Right renal cortex interstitium (tissue), 3 donors: ENCODE measurements at places on chromosomes 4 and X.

- no peak for DNase-seq
Observed at GRCh38 chr4:158644760-158645159, 26.9 kb downstream of the C4orf46 start.

DNA sequence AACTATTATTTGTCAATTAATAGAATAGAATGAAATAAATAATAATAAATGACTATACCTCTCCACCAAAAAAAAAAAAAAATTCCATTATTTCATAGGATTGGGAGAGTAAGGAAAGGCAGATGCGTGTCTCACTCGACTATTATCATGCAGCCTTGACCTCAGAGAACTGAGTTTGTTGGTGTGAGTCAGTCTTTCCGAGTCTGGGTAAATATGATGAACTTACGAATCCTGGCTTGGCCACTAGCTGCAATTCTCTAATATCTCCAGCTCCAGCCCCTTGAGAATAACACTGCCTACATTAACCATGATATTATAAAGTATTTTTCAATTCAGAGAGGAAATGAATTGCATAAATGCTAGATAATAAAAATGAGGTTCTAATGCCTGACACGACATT is 46.6 kb upstream of the DHX15 start:
- DNase-seq: no peak

GRCh38 chr4:153409924-153410501 is 56.1 kb upstream of the TMEM131L start:
- DNase-seq: no peak

DNA sequence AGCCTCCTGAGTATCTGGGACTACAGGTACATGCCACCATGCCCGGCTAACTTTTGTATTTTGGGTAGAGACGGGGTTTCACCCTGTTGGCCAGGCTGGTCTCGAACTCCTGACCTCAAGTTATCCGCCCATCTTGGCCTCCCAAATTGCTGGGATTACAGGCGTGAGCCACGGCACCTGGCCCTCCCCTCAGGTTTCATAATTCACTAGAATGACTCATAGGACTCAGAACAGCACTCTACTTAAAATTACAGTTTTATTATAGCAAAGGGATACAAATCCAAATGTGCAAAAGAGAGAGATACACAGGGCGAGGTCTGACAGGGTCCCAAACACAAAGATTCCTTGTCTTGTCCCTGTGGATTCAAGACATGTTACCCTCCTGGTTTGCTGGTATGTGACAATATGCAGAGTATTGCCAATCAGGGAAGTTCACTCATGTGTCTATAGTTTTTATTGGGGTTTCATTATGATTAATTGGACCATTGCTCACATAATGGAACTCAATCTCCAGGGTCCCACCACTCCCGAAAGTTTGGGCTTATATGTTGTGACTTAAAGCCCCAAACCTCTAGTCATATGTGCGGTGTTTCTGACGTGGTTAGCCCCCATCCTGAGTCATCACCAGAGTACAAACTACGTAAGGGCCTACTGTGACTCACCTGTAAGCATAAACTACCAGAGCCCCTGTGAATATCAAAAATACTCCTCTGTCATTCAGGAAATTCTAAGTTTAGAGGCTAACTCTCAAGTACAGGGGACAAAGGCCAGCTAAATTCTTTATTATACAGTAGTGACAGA is 5.2 kb downstream of the YIPF6 start:
- no peak for DNase-seq

DNA sequence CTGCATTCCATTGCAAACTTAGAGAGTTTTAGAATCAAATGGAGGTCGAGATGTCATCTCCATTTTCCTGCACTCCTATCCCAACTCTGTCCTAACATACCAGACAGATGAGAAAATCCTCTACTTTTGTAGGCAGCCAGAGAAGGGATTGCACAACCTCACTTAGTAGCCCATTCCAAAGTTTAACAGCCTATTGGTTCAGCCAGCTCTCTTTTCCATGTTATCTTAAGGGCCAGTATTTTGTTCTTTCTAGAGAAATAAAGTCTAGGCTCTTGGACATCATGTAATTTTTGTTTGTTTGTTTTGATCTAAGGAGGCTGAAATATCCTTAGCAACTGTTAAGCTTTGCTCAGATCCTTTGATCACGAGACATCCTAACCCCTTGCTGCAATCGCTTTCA is 173.0 kb downstream of the COX18 start:
- no peak for DNase-seq

- peak; percentile 95 for DNase-seq
Observed at GRCh38 chr4:151099229-151099975, at the start of gene RPS3A. Gene RPS3A (plus strand): TSS chr4:151099628. CDS start chr4:151099653, 25 bp downstream.

DNA sequence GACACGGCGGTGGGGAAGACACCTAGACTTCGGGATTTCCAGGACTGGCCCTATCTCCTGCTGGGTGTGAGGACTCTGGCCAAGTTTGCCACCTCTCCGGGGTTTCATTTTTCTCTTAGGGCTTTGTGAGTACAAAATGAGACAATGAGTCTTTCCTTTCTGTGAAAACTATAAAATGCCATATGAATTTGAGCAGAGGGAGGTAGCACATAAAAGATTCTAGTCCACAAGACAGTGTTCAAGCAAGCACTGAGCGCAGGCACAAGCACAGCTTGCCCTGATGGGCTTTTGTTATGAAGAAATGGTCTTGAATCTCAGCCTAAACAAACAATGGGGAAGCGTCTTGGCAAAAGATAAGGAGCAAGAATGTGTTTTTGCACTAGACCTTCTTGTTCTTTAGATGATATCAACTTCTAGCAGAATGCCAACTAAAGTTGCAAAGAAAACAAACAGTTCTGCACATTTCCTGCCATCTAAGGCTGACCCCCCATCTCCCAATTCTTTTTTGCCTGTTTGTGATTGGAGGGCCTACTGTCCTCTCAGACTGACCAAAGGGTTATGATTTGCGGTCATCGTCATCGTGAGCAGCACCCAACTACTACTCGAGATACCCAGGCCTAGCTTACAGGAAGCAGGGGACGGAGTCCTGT is 73.0 kb upstream of the ZNF518B start:
- DNase-seq: no peak

- peak; percentile 19 for DNase-seq
Observed at GRCh38 chrX:109890910-109891502, 111.9 kb upstream of the TMEM164 start.

DNA sequence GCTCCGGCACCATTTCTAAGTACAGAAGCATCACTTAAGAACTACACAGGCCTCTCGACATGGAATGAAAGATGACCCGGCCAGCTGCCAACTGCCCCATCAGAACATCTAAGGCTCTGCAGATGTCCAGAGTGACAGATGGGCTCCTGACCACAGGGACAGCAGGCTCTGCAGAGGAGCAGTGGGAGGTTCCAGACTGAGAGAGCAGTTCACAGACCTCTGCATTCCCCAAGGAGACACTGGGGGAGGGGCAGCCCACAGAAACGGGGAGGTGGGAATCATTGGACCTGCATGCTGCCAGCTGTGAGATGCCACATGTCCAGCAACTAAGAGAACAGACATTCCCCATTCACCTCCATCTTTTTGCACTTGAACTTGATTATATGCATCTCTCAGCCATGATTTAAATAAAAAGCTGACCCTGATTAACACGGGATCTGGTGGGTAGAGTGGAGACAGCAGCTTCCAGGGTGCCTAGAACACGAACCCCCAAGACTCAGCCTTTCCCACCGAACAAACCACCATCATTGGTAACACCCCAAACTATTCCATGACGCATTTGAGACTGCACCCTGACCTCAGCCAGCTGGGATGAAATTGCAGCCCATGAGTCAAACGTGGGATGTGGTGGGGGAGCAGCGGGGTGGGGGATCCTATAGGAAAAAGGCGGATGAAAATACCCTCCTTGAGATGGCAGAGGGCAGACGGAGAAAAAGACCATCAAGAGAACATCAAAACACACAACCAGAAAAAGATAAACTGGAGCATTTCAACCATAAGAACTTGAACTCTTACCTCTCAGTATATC is 47.2 kb downstream of the AFAP1 start:
- DNase-seq: no peak

DNA sequence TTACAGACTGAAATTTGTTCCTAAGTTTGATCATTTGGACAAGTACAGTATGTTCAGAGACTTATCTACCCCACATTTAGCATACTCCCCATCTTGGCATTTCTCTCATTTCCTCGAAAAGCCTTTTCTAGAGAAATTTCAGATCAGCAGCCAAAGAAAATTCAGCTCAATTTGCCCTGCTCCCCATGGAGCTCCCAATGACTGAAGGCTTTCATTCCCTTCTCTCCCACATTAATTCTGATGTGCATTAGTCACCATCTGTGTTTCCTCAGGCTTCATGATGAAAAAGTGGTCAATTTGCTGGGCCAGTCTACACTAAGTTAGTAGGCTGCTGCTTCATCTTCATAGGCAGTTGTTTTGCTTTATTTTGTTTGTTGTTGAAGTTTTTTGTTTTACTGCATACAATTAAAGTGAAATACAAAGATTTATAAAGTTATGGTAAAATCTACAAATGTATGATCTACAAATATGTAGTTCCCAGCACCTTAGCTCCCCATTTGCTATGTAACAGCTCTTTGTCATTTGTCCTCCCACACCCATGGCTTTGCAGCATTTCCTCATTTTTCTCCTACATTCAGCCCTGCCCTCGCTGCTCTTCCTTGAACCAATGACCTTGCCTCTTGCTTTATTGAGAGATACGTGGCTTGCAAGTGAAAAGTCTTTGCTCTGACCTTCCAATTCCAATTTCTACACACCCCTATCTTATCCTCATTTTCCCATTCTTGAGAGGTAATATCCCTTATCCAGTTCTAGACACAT is 193.9 kb downstream of the ANAPC10 start:
- DNase-seq: no peak

DNA sequence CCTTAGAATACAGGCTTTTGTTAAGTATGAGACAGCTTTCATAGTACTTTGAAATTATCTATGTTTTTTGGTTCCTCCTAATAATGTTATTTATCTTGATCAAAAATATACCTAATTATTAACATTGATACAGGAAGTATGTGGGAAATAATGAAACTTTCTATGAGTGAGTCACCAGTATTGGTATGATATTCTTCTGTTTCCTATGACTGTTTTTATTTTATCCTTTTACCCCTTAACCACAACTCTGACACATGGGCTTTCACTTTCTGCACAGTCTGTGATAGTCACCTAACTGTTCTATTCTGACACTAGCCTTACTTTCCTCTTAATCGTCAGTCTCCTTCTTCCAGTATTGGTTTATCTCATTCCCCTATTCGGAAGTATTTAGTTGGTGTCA is 4.7 kb downstream of the THAP9 start:
- no peak for DNase-seq

DNA sequence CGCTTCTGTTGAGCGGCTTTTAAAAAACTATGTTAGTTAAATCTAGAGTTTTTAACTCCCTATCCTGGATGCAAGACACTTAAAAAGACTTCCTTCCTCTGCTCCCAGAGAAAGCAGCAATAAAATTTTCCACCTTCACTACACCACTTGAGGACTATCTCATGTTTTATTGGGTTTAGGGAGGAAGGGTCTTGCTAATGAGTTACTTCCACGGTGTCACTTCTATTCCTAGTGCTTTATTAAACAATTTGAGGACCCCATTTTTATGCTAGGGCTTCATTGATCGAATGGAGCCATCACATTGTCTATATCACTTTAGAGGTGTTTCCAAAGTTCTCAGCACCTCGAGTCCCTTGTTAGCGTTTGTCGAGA is 3.7 kb upstream of the STIM2 start:
- no peak for DNase-seq

DNA sequence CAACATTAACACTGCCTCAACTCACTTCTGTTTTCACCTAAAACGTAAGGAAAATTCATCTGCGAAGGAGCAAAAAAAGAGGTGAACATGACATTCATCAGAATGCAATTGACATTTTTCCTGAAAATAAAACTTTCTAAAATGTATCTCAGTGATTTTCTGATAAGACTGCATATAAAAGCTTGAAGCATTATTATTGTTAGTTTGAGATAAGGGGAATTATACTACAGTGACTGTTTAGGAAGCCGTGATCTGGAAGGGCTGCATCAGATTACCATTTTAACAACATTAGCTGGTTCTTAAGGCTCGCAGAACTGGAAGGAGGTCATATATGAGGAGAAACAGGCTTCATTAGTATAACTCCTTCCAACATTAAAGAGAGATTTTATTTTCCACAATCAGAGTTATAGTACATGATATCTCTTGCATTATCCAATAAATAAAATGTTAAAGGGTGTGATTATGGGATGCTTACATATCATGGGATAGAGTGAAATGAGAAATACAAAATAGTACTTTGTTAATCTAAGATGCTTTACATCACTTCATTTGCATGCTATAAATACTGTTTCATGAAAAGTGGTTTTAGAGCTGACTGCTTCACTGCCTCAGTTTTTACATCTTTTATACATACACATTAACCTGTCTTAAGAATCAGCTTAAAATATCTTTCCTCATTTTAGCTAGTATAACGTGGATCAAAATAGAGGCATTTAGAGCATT is 1820.1 kb upstream of the TENM3 start:
- DNase-seq: no peak

DNA sequence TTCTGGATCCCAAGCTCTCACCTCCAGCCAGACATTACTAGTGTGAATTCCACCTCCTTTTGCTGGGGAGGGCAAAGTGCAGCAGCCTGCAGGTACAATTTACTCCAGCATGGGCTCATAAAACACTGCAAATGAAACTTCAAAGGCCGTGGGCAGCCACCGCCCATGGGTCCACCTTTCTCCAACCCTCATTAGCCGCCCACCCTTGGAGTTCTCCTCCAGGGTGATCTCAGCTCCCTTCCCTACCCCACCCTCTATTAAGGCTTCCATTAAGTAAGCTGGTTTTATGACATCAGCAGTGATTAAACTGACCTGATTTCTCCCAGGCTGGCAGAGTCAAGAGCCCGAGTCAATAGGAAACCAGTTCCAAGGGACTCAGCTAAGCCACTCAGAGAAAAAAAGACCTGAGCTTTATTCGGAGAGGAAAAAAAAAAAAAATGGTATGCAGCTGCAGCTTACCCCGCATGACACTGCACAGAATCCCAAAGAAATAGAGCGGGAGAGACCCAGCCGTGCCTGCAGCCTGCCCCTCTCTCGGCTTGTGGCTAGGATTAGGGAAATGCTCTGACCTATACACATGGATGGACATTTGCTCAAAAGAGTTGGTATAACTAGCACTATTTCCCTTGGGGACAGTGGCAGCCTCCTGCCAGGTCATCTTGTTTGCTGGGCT is 319.6 kb downstream of the PTTG2 start:
- peak; percentile 17 for DNase-seq

- no peak for DNase-seq
Observed at GRCh38 chrX:129091097-129091496, 432.2 kb downstream of the SMARCA1 start.
